ENCODE measurements at places on chromosomes 2 and 18.

DNA sequence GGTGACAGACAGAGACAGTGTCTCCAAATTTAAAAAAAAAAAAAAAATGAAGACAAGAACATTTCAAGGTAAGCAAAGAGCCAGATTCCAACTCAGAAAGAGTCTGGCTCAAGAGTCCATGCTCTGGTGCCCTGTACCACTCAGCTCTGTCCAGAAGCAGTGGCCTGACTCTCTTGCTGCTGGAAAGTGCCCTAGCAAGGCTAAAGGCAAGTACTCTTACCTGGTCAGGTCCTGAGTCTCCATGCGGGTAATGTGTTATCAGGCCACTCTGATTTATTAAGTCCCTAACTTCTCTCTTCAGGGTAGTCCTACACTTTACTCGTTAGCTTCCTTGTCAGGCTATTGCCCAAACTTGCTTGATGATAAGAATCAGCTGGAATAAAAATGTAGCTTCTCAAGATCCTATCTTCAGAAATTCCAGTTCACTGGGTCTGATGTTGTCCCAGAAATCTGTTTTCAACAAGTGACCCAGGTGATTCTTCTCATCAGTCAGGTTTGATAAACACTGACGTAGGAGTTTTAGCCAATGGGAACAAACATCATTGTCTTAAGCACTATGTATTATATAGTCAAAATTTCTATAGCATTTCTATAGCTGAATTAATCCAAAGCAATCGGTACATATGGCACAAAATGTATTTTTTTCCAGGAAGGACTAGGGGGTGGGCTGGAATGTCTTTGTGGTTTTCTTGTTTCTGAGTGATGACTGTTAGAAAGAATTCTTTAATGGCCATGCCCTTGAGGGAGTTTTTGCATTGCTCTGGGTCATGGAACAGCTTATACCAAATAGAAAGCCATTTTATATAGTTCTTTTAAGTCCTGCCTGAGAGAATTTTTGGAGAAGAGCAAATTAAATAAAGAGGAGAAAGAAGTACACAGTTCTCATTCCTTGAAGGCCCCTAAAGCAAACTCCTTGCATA is 139.9 kb upstream of the DNMT3A start:
- no peak for DNase-seq

DNA sequence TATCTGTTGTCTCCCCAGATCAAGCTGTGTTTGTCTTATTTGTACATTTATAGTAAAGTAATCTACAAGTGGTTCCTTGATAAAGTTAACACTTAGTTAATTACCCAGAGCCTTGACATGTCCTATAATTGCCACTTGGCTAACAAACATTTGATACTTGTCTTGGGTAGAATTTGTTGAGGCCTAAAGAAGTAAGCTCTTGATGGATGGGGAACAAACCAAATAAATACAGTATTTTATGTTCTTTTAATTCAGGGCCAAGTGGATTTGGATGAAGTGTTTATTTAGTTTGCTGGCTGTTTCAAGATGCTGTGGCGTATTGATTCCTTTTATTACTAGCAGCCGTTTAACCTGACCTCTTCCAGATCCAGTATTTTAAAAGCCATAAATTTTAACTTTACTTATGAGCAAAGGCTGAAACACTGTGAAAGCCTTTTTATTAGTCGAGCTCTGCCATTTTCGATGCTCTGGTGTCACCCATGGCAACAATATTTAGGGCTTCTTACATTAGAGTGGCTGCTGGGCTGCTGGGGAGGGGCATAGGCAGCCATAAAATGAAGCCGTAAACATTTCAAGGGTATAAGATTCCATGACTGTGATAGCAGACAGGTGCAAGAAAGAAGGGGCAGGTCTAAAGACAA is 401.6 kb upstream of the NRP2 start:
- DNase-seq: no peak

DNA sequence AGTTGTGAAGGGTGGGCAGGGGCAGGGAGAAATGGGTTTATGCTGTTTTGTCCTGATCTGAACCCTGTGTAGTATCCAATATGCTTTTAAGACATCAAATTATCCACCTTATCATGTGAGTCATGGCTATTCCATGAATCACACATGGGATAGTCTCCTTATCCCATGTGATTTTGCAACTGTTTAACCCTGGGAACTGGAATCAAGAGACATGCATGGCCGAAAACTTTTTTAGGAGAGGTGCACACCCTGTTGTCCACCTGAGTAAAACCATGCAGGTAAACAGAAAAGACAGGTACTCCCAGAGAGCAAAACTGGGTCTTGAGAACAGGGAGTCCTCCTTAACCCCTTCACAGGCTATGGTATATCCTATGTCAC is 490.6 kb upstream of the HS6ST1 start:
- DNase-seq: no peak

- DNase-seq: no peak
Measured at GRCh38 chr2:190477661-190478454, 56.7 kb downstream of the NEMP2 start.

- DNase-seq: no peak
Measured at GRCh38 chr2:31187166-31187565, 30.1 kb downstream of the CAPN14 start.

DNA sequence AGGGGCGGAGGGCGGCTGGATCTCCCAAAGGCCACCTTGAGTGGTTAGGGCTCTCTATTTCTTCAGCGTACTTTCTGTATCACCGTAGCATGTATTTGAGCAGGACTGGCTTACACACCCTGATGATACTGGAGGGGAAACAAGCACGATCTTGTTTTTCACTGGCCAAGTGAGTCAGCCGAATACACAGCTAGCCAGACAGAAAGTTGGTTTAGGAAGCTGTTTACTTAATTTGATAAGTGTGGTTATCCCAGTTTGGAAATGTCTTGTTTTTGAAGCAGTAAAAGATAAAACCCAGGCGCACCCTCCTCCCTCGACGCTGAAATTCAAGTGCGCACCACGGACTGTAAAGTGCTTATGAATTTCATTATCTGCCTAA is 582 bp downstream of the RIOK3 start:
- DNase-seq: no peak

DNA sequence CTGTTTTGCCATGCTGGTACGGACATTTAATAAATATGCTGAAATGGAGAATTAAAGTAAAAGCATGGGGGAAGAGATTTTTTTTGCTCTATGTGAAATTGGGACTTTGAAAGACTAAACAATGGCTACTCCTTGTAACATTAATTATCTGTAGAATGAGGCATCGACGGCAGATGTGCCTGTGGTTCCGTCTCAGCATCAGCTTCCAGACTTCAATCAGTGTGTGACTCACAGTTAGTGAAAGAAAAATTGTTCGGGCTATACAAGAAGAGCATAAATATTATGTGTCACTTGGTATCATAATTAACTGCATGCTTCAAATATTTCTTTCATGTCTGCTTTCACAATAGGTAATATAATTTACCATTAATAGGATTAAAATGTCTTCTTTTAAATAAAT is 117.0 kb upstream of the SMIM21 start:
- DNase-seq: no peak

DNA sequence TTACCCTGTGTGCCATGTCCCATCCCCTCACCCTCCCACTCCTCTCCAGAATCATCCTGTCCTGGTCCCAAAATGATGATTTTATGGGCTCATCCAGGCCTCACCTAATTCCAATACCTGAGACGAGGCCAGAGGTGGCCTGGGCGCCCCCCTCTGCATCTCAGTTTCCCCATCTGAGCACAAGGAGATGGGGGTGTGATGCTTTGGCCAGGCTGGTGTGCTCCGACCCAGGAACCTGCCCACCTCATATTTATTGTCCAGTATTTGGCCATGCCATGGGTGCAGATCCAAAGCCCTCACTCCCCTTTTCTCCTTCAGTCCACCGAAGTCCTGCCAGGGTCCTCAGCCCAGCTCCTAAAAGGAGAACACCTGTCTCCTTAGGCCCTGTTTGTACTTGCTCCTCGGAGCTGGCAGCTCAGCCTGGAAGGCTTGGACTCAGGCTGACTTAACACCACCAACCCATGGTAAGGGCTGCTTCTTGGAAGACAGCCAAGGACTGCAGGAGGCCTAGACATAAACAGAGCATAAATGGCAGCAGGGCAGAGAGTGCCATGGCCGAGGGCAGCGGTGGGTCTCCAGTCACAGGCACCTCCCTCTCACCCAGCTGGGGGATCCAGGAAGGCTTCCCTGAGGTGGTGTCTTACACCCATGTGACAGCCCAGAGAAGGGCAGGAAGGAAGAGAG is 3.6 kb downstream of the TEX51 start:
- no peak for DNase-seq

DNA sequence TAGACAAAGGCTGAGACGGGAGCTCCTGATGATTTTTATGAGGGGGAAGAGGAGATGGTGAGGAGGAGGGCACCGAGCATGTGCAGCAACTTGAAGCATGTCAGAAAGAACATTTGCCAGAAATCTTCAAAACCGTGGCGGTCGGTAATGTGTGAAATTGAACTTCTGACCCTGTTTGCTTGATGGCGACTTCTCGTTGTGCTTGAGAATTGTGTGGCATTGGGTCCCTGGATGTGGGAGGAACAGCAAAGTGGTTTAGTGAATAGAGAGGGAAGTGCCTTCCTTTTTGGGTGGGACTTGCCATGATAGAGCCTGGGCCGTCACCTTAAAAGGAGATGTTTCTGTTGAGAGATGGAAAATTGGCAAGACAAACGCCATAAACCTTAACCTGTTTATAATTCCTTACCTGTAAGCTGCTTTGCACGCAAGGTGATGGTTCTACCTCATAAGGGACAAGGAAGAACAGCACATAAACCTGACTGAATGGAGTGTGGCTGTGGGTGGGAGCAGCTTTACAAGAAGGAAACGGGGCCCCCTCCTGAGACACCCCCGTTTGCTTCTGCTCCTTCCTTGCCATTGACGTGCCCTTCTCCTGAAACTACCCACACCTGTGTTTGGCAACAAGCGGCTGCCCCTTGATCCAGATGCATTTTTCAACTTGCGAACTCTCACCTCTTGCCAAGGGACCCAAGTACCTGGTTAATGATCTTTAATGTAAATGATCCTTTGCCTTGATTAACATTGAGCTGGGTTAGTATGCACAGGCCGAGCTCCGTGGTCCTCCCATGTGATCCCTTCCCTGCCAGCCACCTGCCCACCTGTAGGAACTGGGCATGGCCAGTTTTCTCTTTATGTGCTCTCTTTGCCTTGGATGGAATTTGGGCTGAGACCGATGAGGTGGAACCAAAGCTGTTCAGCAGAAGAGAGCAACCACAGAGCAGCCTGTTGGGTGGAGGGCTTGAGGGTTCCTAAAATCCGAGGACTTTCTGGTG is 153.2 kb downstream of the NEDD4L start:
- no peak for DNase-seq

DNA sequence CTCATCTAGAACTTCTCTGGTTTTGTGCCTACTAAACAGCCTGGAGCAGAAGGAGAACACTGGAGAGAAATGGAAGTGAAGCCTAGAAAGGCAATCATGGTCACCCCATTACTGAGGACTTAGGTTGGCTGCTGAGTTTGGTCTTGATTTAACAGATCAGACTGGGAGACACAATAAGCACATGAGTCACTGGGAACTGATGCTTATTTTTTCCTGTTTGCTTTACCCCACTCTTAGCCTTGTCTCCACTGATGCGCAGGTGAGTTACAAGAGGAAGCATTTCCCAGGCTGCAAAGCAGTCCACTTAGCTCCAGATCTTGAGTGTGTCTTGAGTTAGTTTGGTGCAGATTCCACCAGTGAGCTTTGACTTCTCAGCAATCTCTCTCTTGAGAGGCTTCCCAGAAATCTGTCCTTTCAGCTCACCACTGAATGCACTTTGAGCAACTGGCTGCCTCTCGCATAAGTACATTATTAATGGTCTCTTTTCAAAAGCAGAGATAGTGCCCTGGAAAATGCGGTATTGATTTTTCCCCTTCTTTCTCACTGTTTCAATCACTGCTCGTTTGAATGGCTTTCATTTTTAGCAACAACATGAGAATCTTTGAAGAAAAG is 390.2 kb upstream of the SETBP1 start:
- no peak for DNase-seq

DNA sequence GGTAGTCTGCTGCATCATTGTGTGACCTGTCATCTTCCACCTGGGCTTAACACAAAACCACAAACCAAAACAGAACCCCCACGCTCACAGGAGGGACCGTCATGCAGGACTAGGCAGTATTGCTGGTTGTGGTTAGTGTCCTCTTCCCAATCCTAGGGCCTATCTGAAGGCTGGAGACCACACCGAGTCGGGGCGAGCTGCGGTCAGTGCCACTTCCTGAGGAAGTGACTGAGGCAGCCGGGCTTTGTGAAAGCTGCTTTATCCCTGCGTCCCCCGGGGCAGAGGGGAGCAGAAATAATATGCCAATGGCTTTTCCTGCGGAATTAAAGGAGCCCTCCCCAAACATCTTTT is 22.9 kb downstream of the ZNF532 start:
- peak; percentile 13 for DNase-seq

DNA sequence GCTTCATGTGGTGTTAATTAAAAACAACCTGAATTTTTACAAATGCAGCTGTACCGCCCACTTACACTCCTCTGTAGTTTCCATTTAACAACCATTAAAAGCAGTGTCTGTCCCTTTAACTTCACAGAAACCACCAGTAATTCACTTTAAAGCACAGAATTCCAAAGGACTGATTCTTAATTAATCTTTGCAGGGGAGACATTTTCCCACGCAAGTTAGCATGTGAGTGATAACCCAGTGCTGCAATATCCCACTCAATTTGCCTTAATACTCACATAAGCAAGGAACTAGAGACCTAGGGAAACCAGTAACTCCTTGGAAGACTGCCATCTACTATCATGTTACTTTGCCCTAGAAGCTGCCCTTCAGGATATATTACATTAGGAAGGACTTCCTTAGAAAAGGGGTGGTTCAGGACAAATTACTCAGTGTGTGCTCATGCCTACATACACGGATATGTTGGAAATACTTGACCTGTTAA is 102.3 kb downstream of the OSR1 start:
- DNase-seq: no peak

- no peak for DNase-seq
Measured at GRCh38 chr2:86300496-86300895, 36.9 kb downstream of the REEP1 start.

DNA sequence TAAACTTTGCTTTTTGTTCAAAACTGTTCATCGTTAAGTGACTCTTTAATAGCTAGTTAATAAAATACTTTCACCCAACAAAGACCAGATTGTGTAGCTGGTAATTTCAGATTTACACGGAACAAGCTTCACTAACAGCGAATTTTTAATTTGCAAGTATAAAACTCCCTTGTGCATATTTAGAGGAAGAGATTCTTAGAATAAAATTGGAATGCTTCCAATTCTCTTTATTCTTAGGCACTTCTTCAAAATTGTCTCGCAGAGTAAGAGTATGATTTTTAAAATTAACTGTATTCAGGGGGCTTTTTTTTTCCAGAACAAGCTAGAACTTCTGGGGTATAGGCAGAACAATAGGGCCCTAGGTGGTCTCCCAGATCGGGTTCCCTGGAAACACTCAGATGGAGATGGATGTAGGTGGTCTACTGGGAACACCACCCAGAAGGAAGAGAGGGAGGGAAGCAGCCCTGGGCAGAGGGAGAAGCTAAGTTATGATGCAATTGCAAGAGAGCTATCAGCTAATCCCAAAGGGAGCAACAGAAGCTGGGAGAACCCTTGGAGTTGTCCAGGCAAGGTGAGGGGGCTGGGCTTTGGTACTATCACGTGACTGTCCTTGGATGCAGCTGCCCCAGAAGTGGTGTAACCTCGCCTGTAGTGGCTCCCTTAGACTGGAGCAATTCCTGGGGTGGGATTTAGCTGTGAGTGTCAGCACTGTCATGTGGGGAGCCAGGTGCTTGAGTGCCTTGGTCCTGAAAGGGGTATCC is 151.7 kb upstream of the ASB18 start:
- no peak for DNase-seq
